ENCODE measurements at places on chromosomes 3 and 15.

DNA sequence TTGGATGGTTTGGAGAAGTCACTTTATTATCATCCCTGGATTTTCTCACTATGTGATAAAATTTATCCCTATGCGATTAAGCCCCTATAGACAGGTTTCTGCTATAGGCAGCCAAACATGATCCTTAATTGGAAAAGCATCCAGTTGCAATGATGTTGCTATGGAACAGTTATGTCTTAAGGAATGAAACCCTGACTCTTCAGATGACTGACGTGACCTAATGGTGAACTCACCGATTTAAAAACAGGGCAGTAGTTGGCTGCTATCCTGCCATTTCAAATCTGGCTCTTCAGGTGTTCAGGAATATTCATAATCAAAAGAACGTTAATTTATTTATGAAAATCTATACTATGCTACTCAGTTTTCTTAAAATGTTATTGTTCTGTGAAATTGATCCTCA, 106.8 kb upstream of the ROBO1 start:
- no peak for DNase-seq

- DNase-seq: no peak
These were observed 314.7 kb upstream of the ALCAM start for GRCh38 chr3:105051972-105052371.

GRCh38 chr3:122112754-122113153, 57.6 kb downstream of the CD86 start:
- DNase-seq: no peak

- no peak for DNase-seq
These were observed 29.0 kb upstream of the NR2E3 start for GRCh38 chr15:71781179-71781964.

- no peak for DNase-seq
These were observed 27.9 kb upstream of the TGFBR2 start for GRCh38 chr3:30578479-30578878.
